Pulmonary artery endothelial cell (primary cell): ENCODE measurements at places on chromosomes 13 and 19. TPM values are rescaled to one million over a fixed set of nuclear protein-coding genes. Genes with fewer than 3 reads are reported as not detected.

DNA sequence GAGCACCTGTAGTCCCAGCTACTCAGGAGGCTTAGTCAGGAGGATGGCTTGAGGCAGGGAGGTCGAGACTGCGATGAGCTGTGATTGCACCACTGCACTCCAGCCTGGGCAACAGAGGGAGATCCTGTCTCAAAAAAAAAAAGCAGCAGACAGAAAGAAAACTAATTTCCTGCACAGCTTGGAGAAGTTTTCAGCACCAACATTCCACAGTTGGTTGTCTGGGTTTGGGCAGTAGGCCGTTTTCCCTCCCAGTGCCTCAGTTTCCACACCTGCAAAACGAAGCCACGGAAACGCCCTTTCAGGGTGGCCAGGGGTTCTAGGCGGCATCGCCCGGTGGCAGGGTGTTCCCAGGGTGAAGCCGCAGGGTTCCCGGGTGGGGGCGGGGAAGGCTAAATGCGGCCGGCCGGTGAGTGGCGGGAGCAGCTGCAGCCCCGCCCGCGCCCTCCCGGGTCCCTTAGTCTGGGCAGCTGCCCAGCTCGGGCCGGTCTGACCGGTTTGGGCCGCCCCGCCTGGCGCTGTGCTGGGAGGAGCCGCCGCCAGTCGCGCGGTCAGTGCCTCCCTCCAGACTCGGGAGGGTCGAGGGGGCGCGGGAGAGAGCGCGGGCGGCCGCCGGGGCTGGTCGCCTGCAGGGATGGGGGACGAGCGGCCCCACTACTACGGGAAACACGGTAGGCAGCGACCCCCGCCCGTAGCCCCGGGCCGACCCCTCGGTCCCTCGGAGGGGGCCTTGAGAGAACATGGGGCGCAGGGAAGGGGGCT, at the start of gene SLC44A2:
Gene SLC44A2, plus strand, starts transcription at position 551 of the 759 bp plus-strand sequence. Its CDS starts 81 bp downstream, at position 632.
- no peak for DNase-seq

DNA sequence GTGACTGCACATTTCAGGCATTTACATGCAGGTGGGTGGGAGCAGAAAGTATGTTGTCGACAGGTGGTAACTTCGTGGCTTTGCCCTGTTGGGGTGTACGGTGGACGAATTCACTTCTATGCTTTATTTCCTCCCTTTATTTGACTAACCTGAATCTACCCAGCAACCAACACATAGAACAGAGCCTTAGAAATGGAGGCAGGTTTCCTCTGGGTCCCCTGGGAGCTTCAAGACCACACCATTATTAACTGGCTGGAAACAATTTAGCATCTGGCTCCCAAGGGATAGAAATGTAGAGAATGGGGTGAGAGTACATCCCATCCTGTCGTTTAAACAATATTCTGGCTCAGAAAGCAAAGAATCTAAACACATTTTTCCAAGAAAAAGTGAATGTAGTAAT, 244.4 kb downstream of the DLEU7 start:
- no peak for DNase-seq

- DNase-seq = no peak
These were observed 28.7 kb upstream of the ADGRE5 start for GRCh38 chr19:14352526-14352925.

GRCh38 chr13:32134241-32135055, 102.9 kb downstream of the FRY start:
- no peak for DNase-seq

ZNF441 gene
- total RNA-seq = 8.2 and 8.9 TPM in 2 replicates

DNA sequence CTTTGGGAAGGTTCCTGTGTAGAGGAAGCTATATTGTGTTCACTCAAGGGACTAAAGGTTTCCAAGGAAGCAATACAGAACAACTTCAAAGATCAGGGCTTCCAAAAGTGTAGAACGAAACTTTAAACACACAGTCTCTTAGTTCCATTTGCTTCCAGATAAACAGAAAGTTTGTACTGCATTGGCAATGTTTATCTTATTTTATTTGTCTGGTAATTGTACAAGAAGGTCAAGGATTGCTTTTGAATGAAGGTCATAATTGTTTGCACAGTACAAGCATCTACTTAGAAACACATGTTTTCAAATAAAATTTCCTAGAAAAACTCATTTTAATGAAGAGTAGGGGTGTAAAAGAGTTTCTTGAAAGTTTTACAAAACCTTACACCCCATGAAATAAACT, 712.7 kb upstream of the SGCG start:
- no peak for DNase-seq

DNA sequence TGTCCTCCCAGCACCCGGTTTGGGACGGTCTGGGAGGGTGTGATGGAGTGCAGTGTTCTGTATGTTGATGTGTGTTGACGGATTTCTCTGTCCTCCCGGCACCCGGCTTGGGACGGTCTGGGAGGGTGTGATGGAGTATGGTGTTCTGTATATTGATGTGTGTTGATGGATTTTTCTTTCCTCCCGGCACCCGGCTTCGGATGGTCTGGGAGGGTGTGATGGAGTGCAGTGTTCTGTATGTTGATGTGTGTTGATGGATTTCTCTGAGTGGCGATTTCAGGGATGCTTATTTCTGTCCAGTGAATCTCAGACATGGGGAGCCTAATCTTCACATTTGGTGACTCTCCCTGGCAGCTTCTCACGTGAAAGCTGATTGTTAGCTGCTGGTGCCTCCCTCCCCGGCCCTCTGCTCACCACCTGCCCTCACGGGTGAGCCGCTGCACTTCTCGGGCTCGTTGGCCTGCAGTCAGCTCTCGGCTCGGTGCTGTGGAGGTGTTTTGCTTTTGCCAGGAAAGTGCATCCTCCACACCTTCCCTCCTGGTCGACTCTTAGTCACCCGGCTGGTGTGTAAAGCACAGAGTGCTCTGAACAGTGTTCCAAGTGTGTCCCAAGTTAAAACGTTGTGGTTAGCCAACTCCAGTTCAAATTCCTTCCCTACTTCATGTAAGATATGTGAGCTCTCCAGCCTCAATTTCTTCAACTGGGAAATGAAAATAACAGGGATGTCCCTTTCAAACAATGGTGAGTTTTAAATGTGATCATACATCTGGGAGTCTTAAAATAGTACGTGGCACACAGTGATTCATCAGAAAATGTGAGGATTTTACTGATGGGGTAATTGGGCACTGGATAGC, 54.6 kb downstream of the ATP11A start:
- no peak for DNase-seq

- DNase-seq = no peak
These were observed 92.8 kb downstream of the SHISA2 start for GRCh38 chr13:25958986-25959385.

PSPN gene
- 0.73 and 1.3 TPM in 2 replicates for total RNA-seq
